Stimulated activated CD8-positive, alpha-beta memory T cell treated with anti-CD3 and anti-CD28 coated beads, Interleukin-15, amount 100 ng/mL, for 48 hours (primary cell): ENCODE measurements at places on chromosomes 4 and X.

DNA sequence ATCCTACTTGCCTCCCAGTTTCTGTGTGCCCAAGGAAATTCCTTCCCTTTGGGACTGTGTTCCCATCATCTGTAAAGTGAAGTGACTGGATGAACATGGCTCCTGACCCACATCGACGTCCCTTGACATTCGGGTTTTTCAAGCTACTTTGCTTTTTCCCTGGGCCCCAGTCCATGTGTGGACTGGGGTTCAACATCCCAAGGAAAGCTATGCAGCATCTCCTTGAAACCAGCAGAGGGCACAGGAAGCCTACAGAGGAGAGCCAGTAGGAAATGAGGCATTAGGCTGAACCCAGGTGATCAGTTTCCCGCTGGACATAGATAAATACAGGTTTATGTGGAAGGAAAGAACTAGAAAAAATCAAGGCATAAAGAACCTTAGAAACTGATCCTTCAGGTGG is 145.1 kb upstream of the ARHGEF9 start:
- DNase-seq, result no peak

DNA sequence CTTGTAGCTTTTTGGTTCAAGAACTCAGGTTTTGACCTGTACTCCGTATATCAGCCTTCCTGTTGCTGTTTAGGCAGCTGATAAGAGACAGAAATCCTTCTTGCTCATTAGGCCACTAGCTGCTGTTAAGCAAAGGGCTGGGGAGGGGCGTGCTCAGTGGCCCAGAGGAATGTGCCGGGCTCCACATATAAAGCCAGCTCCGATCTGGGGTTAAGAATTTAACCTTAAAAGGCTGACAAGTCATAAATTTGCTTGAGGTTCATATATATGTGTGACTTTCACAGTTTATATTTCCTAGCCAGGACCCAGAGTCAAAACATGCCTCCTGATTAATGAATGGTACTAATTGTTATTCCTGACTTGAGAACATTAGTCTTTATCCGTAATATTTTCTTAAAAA is 15.3 kb downstream of the GPC3 start:
- DNase-seq, result no peak

- no peak for DNase-seq
Measured at GRCh38 chr4:147192679-147193078, 247.0 kb upstream of the TTC29 start.

DNA sequence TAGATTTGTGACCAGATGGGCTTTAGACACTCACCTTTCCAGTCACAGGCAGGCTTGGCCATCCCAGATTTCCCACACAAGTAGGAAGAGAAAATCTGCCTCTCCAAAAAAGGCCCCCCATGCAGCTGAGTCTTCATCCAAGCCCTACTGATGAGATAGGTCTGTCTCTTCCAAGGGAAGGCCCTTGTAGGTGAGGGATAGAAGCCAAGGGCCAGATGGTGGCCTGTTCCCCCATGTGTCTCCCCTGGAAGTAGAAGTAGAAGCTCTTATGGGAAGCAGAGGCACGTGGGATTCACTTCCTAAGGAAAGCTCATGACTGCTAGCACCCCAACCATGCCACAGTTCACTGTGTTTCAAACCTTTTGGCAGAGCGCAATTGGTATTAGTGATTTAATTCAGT is 81.5 kb downstream of the REPS2 start:
- DNase-seq, result no peak

DNA sequence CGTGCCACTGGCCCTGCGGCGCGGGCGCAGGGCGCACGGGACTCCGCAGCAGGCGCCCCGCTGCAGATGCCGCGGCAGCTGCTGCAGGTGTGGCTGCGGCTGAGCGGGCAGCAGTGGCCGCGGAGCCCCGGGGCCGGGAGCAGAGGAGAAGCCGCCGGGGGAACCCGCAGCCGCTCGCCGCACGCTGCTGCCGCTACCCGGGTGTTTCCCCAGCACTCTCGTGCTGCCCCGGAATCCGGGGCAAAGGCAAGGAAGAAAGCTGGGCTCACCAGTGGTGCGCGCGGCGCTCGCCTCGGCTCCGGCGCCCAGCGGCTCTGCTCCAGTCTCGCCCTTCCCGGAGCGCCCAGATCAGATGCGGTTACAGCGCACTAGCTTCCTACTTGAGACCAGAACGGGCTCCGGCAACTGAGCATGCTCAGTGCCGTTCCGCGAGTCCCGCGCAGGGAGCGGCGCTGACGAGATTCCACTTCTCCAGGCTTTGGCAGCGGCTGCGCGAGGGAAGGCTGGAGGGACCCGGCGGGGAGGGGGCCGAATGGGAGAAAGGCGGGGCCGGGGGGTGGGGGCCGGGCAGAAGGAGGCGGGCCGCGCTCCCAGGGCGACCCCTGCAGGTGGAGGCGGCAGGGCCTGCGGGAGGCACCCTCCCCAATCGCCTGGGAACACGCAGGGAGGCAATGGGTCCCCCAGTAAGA is at the start of gene APBB2:
TSS of gene APBB2 (minus strand) at position 407 of the 689 bp plus-strand sequence. CDS start 181,288 bp downstream, outside the sequence.
- peak; percentile 36 for DNase-seq

DNA sequence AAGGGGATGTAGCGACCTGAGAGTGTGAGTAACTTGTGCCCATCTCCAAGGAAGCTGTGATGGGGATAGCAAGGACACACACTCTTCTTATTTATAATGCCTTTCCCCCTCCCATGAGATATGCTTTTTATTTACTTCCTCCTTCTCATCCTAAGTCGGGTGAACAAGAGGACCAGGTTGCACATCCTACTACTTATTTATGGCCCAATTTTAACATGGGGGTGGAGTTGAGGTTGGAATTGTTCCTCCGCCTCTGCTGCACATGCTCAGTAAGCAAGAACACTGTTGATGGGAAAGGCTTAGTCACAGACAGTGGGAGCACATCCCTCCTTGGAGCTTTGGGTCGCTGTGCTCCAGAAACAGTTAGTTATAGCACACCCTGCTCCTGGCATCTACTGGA is 15.2 kb upstream of the TLR8 start:
- DNase-seq, result no peak

- DNase-seq, result no peak
Measured at GRCh38 chr4:145539671-145540070, 58.0 kb downstream of the SMAD1 start.

DNA sequence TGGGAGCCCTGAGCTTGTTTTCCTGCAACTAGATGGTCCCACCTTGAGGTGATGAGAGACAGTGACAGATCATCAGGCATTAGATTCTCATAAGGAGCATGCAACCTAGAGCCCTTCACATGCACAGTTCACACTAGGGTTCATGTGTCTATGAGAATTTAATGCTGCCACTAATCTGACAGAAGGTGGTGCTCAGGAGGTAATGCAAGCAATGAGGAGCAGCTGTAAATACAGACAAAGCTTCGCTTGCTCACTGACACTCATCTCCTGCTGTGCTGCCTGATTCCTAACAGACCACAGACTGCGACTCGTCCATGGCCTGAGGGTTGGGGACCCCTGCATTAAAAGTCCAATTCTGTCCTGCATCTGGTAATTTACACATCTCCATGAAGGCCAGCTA is 141.6 kb downstream of the KCNIP4 start:
- no peak for DNase-seq

- no peak for DNase-seq
Measured at GRCh38 chrX:128691872-128692271, 639.7 kb upstream of the ACTRT1 start.

DNA sequence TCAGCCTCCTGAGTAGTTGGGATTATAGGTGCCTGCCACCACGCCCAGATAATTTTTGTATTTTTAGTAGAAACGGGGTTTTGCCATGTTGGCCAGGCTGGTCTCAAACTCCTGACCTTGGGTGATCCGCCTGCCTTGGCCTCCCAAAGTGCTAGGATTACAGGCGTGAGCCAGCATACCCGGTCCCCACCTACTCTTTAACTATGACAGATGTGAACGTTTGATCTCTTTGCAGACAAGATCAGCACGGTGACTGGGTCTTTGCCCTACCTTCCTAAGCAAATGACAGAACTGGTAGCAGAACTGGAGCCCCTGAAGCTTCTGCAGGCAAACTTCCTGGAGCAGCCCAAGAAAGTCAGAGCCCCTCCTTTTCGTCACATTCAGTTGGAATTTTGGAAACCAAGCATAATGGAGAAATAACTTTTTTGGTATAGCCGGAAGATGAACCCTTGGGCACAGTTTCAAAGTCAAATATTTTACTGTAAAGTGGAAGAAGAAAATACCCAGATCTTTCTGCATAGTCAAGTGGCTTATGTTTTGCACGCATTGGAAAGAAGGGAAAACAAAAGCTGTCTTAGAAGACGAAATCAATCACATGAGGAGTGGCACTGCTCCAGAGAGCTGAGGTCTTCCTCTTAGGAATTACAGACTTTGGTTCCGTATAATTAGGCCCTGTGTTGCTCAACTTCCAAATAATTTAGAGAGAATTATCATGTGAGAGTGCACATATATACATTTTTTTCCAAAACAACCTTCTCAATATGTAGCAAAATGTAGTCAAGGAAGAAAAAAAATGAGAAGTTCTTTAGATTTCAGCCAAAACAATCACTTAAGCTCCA is 90.6 kb downstream of the SORBS2 start:
- DNase-seq, result no peak

GRCh38 chrX:63488546-63489373 is 137.6 kb upstream of the SPIN4 start:
- no peak for DNase-seq

GRCh38 chr4:137510557-137511265 is 21.6 kb downstream of the PCDH18 start:
- DNase-seq, result no peak

- DNase-seq, result no peak
Measured at GRCh38 chrX:118990512-118991227, 16.3 kb downstream of the LONRF3 start.

- DNase-seq, result no peak
Measured at GRCh38 chr4:124863040-124863545, 150.6 kb upstream of the ANKRD50 start.

DNA sequence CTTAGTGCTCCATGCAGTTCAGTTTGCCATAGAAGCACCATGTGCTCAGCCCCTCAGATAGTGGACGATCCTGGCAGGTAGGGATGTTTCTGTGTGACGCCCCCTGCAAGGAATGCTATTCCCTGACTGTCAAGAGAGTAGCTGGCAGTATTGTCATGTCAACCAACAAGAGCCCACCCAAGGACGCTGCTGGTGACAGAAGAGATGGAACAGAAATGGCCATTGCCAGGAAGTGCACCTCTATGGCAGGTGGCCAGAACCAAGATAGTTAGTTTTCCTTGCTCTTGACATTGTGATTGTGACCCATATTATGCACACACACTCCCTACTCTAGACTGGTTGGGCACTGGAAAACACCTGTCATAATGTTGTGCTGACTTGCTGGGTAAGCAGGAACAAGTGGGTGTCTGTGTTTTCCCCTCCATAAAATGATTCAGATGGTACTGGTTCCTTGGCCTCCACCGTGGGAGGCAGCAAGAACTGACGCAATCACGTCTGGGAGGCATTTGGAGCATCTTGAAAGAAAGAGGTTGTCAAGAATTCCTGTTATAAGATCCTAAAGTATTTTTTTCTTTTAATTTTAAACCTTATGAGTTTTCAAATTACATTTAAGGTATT is 507.9 kb downstream of the MID1IP1 start:
- DNase-seq, result peak; percentile 25

- no peak for DNase-seq
Measured at GRCh38 chr4:21046141-21046540, 345.9 kb downstream of the PACRGL start.

GRCh38 chrX:16517039-16517605 is 132.8 kb upstream of the S100G start:
- no peak for DNase-seq

DNA sequence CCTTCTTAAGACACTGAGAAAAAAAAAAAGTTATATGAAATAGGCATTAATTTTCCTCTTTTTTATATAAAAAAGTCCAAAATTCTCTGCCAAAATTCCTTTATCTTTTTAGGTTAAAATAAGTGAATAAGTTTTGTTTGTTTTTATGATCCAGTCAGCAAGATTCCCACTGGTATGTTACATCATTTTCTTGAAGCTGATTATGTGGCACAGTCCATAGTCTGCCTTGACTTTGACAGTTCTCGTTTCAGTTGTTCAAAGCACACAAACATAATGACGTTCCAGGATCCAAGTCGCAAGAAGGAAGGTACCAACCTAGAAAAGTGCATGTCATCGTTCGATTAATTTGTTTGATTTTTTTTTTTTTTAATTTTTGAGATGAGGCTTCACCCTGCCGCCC is 9.1 kb downstream of the UCP1 start:
- no peak for DNase-seq

DNA sequence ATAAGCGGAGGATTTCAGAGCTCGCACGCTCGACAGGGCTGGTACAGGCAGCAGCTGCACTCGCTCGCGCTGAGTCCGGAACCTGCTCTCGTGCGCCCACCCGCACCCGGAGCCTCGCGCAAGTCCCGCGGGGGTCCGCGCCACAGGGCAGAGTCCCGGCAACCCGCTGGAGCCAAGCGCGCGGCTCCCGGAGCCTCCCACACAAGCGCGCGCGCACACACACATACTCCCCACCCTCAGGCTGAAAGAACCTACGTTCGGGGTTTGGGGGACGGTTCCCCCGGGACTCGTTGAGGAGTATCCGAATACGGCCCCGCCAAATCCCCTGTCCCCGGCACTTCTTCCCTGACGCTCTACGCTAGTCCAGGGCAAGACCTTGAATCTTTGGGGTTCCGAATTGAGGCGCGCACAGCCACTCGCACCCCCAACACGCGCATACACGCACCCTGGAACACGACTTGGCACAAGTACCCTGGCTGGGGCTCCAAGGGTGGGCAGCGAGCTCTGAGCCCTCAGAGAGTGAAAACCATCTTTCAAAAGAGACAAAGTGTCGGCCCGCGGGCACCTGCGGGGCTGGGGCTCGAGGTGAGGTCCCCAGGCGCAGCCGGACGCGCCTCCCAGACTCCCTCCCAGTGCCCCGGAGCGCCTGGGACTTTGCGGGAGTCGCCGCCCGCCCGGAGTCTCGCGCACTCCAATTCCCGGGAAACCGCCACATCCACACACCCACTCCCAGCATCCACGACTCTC is 952 bp downstream of the ANOS1 start:
- DNase-seq, result no peak

DNA sequence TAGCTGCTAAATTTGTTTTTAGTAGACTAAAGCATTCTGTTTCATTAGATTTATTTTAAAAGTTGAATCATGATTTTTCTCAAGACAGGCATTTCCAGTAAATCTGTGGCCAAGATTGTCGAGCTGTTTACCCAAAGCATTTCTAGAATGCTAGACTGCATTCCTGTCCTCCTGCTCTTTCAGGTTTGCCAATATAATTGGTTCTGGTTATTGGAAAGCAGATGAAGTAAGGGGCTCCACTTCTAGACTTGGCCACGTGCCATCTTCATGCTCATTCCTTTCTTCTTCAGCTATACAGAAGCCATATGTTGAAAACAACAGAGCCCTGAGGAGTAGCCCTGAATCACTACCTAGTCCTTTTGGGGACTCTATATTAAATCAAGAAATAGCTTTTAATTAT is 62.5 kb downstream of the PGRMC2 start:
- no peak for DNase-seq

- DNase-seq, result no peak
Measured at GRCh38 chr4:177116161-177116560, 193.5 kb upstream of the NEIL3 start.

DNA sequence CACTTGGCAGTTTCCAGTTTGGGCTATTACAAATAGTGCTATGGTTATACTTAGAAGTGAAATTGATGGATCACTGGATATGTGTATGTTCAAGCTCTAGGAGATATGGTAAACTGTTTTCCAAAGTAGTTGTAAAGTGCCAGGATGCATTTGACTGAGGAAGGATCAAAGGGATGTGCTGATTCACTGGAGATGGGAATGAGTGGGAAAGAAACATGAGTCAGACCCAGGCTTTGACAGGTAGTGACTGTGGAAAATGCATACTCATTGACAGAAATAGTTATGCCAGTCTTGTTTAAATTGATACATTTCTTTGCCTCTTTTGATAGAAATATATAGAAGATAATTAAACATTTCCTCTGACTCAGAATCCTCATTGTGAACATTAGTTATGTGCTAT is 77.9 kb downstream of the CEP135 start:
- DNase-seq, result no peak
